ENCODE measurements at places on chromosomes 12 and 14.

GRCh38 chr14:92728759-92729364, 19.6 kb downstream of the LGMN start:
- peak; percentile 53 for DNase-seq

DNA sequence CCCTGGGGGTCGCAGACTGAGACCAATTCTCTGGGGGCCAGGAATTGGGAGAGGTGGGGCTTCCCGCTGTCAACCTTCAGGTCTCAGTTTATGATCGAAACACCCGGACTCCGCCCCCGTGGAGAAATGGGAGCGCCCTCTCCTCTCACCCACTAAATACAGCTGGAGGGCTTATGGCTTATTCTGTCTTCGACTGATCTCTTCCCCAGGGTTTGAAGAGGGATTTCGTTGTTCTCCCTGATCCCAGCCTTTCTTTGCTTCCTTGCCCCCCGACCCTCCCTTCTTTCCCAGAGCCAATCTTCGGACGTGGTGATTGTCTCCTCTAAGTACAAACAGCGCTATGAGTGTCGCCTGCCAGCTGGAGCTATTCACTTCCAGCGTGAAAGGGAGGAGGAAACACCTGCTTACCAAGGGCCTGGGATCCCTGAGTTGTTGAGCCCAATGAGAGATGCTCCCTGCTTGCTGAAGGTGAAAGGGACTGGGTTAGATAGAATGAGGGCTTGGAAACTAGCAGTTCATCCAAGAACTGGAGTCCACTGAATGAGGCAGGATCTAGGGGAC, 607 bp downstream of the OS9 start:
- DNase-seq = no peak

DNA sequence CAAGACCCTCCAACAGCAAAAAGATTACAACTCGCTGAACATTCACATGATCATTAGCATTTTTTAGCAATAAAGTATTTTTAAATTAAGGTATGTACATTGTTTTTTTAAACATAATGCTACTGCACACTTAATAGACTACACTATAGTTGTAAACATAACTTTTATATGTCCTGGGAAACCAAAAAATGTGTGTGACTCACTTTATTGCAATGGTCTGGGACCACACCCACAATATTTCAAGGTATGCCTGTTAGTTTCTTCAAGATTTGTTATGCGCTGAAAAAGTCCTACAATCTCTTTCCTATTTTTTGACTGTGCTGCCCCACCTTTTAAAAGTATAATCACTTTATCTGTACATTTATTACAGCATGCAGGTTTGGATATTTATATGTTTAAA, 30.4 kb upstream of the PCNX4 start:
- DNase-seq = peak; percentile 18

DNA sequence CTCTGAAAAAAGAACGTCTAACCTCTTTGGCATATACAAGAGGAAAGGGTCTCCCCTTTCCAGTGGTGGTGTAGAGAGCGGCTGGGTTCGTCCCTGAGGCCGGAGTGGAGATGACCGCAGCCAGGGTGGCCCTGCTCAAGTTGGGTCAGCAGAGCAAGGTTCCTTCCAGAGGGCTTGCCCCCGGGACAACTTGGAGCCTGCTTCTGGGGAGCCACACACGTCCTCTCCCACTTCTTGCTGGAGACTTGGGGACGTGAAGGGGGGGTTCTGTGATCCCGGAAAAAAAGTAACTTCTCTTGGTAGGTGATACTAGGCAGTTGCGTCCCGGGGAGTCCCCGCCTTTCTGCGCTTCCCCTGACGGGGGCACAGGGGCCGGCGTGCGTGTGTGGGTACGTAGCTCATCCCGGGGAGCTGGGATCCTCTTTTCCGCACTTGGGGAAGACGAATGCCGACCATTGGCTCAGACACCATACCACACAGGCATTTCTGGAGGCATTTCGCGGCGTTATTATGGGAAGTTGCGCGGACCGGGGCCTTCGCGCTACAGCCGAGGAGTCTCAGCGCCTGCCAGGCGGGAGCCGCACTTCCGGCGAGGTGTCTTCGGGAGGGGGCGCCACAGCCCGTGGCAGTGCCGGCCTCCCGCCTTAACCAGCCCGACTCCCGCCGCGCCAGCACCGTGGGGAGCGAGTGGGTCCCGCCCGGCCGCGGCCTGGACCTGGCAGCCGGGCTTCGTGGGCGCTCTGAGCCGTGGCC, 14.8 kb upstream of the PAX9 start:
- no peak for DNase-seq

DNA sequence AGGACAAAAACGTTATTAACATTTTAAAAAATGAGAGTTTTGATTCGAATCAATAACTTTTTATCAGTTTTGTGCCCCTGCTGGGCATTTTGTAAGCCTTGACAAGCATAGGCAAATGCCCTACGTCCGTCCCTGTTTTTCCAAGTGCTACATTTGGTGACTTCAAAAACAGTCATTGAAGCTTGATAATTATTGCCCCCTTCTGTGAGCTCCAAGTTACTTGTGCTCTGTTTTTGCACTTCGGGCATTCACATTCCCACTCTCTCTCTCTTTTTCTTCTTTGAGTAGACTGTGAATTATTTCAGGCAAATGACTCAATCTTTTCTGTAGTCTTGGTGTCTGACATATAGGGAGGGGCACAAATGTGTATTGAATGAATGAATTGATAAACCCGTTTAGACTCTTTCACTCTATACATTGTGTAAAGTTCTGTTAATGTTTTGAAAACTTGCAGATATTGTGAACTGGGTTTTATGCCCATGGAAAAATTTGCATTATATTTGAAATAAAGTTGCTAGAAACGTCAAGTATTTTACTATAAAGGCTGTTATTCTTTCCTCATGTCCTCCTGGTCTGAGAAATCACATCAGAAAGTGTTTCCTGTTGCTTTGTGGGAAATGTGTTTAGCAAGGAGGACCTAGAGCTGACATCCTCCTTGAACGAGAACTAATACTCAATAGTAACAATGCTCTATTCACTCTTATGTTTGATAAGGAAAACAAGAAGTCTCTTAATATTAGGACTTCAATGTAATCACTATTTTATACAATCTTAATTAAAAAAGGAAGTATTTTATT, 1.4 kb downstream of the APAF1 start:
- no peak for DNase-seq

- no peak for DNase-seq
Measured at GRCh38 chr12:48040354-48040753, 36.1 kb upstream of the COL2A1 start.

- DNase-seq = peak; percentile 52
Measured at GRCh38 chr14:63986789-63987533, 134.2 kb downstream of the SYNE2 start.

GRCh38 chr12:91240386-91241095, 57.9 kb upstream of the DCN start:
- no peak for DNase-seq

DNA sequence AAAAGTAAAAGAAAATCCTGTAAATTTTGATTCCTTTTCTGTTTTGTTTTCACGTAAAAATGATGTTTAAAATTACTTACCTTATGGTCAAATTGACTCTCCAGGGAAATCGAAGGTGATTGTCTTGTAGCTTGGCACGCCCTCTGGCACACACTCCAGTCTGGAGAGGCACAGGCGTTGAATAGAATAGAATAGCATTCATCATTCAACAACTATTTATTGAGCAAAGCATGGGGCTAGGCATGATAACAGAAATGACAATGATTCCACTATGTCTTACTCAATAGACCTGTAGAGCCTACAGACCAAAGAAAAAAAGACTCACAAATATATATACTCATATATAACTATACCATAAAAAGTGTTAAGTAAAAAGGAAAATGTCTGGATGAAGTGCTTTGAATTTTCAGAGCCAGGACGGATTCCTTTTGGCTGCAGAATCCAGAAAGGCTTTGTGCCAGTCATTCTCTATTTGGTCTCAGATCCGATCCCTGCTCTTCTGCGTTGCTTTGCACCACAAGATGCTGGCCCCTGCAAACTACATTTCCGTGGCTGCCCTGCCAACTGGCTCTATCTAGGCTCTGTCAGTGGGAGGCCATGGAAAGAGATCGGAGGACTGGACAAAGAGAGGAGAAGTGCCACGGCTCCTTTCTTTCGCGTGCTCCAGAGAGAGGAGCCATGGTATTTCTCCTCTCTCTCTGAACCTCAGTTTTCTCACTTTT, 231.8 kb downstream of the CRADD start:
- peak; percentile 39 for DNase-seq

DNA sequence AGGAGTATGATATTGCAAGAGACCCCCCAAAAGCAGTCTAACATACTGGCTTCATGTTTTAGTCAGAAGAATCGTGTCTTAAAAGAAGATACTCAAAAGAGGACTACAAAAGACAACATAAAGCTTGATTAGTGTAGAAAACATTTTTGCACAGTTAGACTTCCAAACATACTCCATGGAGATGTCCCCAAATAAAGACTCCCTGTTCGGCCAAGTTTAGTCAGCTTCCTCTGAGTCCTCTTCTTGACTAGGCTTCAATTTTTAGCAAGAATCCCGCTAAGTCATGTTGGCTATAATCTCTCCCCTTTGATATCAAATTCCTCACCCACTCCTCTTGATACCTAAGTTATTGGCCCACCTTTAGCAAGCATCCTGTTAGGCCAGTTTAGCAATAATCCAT, 298.0 kb downstream of the RMST start:
- no peak for DNase-seq

- no peak for DNase-seq
Measured at GRCh38 chr12:52698651-52699340, 4.5 kb downstream of the KRT77 start.

DNA sequence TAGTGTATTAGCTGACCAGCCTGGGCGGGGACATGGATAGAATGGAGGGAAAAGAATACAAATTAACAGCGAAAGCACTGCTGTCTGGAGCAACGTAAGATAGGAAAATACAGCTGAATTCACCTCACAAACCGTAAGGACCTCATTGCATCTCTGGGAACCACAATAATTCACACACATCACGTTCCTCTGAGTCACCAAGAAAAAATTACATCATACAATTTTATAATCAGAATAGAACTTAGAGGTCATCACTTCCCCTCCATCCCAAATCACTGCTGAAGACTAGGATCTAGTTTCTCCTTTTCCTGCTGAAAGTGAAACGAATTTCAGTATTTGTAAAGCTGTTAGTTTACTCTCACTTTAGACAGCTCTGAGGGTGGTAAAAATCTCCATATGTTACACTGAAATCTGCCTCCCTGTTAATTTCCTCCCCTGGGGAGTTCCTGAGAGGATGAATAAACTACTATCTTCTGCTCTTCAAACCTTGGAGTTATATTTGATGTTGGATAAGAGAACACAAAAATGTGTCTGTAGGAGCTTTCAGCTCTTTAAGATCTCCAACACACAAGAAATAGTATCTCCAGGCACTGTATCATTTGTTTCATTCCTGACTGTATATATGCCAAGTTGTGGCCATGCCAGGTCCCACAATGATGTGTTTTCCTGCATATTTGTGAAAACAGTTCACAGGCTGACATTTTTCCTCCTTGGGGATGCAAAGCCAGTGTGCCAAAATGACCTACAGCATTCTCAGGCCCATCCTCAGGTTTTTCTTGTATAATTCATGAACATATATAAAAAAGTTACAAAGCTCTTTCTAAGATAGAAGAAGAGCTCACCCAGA, 63.8 kb upstream of the SSTR1 start:
- DNase-seq = peak; percentile 69

DNA sequence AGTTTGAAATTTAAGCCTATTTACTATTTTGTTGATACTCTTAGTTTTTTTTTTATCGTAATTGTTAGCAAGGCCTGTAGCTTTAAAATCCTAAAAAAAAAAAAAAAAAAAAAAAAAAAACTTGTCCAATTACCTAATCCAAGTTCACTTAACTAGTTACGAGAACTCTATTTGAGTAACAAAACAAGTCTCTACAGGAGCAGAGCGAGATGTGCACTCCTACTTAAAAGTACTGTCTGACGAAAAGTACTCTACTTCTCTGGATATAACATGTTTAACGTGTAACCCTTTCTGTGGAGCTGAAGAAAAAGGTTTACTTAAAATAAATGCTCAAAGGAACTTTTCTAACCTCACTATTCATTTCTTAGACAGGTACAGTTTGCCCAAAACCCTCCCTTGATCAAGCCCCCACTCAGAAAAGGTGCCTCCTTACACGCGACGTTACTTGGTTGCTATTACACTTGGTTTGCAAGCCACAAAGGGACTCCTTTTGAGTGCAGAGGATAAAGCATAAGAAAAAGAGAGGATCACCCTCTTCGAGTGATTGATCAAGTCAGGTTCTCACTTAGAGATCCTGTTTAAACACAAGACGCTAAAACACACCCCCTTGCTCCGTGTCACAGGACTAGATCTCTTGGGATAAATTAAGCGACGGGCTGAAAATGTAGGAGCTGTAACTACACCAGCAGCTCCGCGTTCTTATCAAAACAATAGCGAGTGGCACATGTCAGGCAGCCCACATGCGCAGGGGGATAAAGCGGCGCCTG, 2.2 kb downstream of the BAZ1A start:
- DNase-seq = no peak

GRCh38 chr14:52094546-52095271, 25.9 kb upstream of the NID2 start:
- DNase-seq = no peak

DNA sequence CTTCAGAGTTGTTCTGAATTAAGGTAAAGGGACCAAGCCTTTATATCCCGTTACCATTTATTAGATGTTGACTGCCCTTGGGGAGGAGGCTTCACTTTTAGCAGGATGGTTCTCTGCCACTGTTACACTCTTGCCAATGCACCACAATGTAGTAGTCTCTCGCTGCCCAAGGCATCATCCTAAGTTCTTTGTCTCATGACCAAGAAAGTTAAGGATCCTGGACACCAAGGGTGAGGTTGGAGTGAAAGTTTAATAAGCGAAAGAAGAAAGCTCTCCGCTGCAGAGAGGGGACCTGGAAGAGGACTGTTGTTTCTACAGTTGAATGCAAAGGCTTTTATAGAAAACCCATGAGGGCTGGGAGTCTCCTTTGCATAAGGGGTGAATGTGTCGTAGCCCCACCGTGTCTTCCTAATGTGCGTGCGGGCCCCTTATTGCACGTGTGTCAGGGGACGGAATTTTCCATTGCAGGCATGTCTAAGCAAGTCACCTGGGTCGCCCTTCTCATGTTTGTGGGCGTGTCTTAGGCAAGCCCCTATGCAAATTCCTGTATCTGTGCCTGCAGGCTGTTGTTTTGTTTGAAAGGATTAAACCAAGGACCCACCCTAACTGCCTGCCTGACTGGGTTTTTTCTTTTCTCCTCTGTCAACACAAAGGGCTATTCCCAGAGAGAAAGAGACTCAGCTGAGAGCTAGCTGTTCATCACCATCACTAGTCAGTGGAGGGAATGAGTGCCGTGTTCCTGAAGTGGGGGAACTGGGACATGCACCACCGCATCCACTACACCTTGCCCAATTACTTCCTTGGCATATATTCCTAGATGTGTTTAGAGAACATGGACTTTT, 17.6 kb upstream of the RNASE1 start:
- DNase-seq = no peak

GRCh38 chr14:101965181-101965544, 790 bp downstream of the DYNC1H1 start:
- no peak for DNase-seq

DNA sequence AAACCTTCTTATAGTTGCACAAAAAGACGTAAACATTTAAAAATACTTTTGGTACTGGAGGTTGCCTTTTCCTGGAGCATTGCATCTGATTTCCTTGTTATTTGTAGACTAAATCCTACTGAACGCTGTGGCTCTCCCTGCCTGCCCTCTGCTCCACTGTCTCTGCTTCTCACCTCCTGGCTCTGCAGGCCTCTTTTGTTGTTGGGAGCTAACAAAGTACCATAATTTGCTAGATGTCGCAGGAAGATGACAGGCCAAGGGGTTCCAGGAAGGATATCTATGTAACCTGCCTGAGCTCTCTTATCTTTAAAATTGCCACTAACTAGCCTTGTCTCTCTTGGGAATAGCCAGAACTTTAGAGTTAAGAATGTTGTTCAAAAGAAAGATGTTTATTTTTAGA, 21.4 kb downstream of the SYNE2 start:
- DNase-seq = no peak

- DNase-seq = no peak
Measured at GRCh38 chr12:701896-702539, 38.8 kb upstream of the NINJ2 start.

Measured in HS-5 (cell line).